Foreskin fibroblast (primary cell): ENCODE measurements at places on chromosomes 2 and 18.

- peak; percentile 29 for DNase-seq
These were observed 25.7 kb downstream of the TMEM177 start for GRCh38 chr2:119704670-119705120.

DNA sequence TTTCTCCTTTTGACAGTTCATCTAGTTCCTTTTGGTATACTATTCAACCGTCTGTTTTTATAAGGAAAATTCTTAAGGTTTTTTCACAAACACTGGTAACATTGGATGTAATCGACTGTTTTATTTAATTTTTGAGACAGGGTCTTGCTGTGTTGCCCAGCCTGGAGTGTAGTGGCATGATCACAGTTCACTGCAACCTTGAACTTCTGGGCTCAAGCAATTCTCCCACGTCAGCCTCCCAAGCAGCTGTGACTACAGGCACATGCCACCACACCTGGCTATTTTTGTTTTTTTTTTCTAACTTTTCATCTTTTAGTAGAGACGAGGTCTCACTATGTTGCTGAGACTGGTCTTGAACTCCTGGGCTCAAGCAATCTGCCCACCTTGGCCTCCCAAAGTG is 104.4 kb upstream of the DNMT3A start:
- no peak for DNase-seq

GRCh38 chr2:15223887-15224286 is 337.2 kb downstream of the NBAS start:
- DNase-seq, result peak; percentile 75

DNA sequence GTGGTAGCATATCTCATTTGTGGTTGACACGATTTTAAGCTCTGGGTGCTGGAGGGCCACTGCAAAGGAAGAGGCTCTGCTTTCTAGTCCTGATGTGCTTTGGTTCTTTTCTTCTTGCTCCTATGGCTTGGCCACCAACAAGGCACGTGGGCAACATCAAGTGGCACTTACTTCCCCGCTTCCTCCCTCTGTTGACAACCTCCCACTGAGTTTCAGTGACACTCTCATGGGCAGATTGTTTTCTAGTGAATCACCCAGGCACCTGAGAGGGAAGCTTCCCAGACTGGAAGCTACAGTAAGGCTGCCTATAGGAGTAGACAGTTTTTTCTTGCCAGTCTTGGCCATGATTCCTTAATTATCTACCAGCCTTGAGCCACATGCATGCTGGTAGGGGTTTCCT is 89.0 kb downstream of the NBAS start:
- no peak for DNase-seq

GRCh38 chr2:239469106-239469960 is 68.5 kb upstream of the HDAC4 start:
- no peak for DNase-seq

GRCh38 chr18:47826157-47827074 is 104.0 kb downstream of the SMAD2 start:
- no peak for DNase-seq

- DNase-seq, result no peak
These were observed 162.5 kb downstream of the RAD51AP2 start for GRCh38 chr2:17355608-17356329.

DNA sequence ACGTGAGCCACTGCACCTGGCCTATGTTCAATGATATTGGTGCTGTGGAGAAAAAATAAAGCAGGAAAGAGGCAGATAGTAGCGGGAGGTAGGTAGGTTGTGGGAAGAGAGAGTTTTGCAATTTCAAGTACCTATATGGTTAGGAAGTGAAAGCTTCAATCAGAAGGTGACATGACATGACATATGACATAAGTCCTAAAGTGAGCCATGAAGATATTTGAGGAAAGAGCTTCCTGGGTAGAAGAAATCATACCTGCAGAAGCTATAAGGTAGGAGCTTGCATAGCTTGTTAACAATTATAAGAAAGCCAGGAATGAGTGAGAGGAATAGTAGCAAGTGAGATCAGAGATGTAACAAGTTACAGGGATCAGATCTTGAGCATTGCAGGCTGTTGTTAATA is 4.2 kb downstream of the KIAA1328 start:
- no peak for DNase-seq
